ENCODE measurements at places on chromosomes 3 and 15.

DNA sequence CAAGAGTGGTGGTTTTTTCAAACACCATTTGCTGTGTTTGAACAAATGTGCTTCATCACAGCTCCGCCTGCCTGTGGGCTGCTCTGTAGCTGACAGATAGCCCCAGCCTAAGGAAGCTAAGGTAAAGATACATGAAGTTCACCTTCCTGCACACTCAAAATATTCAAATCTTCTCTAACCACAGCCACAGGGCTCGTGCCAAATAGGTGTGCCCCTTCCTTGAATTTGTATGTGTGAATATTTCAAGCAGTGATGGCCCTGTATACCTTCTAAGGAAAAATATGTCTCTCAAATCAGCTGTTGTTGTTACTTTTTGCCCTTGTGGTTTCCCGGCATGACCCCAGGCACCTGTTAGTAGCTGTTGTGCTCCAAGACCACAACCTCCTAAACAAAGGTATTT, 92.8 kb downstream of the CCNL1 start:
- peak; percentile 37 for DNase-seq

- no peak for DNase-seq
Measured at GRCh38 chr3:106294121-106294520, 425.3 kb upstream of the CBLB start.

GRCh38 chr3:102936511-102937045, 501.8 kb downstream of the ZPLD1 start:
- no peak for DNase-seq

DNA sequence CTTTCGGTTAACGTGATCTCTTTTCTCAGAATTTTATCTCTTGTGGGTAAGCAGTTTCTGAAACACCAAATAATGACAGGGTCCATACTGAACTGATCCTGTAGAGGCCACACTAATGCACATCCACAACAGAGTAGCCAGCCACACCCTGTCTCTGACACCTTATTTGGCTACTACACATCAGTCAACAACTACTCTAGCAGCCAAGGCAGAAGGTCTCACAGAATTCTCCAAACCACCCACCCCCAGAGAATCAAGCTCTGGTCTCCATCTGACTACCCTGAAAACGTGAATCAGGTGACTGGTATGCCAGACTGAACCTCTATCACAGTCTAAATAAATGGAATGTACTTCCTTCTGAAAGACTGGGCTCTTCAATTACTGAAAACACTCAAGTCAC, 38.0 kb downstream of the EDC3 start:
- DNase-seq: no peak

DNA sequence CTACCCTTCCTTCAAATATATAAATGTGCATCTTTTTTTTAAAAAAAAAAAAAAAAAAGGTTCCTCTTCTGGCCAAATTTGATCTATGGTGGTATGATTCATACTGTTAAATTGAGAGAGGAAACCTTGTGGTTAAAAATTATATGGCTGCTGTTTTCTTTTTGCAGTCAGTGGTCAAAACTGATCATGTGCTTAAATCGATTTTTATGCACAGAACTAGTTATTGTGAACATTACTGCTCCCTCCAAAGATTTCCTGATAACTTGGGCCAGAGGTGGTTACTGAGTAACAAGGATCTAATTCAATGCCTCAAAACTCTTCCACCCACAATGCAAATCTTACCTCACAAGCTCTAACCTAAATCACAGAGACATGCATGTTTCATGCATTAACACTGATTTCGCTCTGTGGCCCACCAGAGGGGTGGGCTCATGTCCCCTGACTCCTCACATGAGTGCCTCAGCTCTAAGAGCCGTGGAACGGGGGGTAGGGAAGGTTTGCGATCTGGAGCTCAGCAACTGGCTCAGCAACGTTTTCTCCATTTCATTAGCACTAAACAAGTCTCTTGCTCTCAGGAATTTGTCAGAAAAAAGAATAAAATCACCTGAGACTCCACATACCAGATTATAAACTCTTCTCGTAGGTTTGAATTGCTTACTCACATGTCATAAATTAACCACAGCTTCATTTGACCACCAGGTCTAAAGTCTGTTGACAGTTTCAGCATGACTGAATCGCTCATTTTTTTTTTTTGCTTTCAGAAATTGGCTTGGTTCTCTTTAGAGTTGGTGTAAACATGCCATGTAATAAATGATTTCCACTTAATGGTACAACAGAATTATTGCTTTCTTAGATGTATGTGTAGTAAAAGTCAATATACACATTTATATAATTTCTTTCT, 280.4 kb downstream of the CD47 start:
- DNase-seq: no peak

GRCh38 chr3:11651477-11651876, 7.8 kb upstream of the VGLL4 start:
- DNase-seq: no peak

DNA sequence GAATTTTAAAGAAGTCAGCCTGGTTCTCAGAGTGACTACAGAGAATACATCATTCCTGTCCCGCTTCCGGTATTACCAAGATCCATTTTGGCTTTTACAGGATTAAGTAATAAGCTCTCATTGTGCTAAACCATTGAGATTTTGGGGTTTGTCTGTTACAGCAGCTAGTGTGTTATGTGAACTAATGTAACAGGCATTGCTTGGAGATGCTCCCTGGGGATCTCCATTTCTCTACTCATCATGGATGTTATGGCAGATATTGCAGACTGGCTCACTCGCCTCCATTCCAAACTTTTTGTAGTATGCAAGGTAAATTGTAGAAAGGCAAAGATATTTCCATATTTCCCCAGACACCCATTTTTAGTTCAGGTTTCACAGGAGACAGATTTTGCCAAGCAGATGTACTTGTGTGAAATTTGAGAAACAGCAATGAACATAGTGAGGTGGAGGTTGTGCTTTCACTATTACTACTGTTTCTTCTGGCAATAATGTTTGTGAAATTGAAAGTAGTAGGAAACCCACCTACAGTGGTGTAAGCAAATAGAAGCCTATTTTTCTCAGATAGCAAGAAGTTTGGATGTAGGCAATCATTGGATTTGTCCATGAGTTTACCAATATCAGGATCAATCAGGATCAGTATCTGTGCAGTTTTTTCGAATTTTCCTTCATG, 177.1 kb upstream of the GALNT15 start:
- no peak for DNase-seq

- DNase-seq: no peak
Measured at GRCh38 chr3:134366928-134367811, 7.1 kb downstream of the AMOTL2 start.

GRCh38 chr3:15161133-15161532, 44.9 kb upstream of the CAPN7 start:
- DNase-seq: no peak

DNA sequence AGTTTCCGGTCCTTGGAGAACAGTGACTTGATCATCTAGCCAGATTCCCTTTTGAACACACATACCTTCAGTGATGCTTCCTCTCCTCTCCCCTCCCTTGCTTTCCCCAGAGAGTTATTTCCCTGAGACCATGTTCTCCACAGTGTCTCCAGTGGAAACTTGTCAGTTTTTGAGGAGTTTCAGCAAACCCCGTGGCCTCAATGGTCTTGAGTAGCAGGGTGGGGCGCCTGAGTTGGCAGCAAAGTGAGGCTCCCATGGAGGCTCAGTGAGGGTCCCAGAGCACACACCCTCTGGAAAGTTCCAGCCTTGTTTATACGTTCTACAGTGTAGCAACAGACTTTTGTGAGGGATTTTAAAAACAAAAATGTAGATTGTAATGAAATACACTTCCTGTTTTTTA, 135.1 kb downstream of the LRRC28 start:
- DNase-seq: no peak

GRCh38 chr15:34999906-35000305, 11.8 kb upstream of the ZNF770 start:
- DNase-seq: no peak

- DNase-seq: no peak
Measured at GRCh38 chr3:38487323-38487722, 8.8 kb upstream of the EXOG start.

DNA sequence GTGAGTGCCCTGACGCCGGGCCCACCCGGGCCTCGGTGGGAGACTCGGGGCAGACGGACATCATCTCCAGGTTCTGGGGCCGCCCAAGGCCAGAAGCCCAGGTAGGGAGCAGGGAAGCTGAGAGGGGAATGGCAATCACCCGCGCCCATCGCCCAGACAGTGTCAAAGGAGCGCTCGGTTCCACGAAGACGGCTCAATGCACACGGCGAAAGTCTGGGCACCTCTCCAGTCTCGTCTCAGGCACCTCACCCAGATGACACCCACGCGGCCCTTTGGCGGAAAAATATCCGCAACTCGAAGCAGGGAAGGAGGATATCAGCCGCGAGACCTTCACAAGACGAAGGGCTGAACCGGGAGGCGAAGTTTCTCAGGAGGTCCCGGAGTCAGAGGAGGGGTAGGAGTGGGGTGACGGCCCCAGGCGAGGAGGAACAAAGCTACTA, 916 bp downstream of the IL17RD start:
- DNase-seq: no peak

DNA sequence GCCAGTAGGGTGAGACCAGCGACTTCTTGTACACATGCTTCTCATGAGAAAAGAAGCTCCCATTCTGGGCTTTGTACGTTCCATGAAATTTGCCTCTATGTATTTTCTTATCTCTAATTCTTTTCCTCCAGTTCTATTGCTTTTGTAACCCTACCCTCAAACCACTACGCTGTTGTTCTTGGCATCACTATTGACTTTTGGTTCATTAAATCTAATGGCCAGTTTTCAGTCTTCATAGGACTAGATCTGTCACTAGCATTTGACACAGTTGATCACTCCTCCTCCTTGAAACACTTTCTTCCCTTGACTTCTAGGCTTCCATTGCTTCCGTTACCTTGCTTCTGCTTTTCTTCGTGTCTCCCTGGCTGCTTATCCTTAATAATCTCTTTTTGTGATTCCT, 121.7 kb upstream of the GOLGA6L4 start:
- no peak for DNase-seq

- DNase-seq: no peak
Measured at GRCh38 chr3:136932523-136932922, 25.3 kb upstream of the IL20RB start.

DNA sequence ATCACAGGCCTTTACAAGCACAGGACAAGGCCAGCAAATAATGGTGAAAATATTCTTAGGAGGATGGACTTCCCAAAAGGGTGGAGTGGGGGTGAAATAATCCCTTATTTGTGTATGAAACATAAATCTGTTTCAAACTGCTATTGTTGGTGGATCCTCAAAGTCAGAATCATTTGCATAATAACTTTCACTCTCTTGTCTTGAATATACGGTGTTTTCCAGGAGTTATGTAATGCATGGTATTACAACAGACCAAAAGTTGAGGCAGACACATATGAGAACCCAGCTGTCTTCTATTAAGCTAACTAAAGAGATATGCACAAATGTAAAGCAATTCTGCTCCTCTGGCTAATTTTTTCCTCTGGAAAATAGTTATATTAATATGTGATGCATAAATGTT, 57.7 kb downstream of the PRTG start:
- no peak for DNase-seq

- no peak for DNase-seq
Measured at GRCh38 chr15:40258544-40258943, 19.7 kb downstream of the PAK6 start.

DNA sequence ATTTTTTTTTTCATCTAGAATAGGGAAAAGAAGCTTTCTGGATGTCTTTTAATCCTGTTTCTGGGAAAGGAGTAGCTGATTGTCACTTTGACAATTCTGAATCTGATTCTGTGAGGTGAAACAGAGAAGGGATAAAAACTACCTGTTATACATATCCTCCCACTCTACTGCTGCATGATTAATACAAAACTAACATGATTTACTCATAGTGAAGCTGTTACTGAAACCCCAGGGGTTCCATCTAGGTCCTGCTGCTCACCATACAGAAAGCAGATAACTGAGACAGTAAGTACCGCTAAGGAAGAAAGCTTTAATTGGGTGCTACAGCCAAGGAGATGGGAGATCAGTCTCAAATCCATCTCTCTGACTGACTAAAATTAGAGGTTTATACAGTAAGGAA, 610.9 kb upstream of the ALCAM start:
- DNase-seq: no peak

GRCh38 chr15:81947548-81947947, 98.3 kb downstream of the MEX3B start:
- no peak for DNase-seq

DNA sequence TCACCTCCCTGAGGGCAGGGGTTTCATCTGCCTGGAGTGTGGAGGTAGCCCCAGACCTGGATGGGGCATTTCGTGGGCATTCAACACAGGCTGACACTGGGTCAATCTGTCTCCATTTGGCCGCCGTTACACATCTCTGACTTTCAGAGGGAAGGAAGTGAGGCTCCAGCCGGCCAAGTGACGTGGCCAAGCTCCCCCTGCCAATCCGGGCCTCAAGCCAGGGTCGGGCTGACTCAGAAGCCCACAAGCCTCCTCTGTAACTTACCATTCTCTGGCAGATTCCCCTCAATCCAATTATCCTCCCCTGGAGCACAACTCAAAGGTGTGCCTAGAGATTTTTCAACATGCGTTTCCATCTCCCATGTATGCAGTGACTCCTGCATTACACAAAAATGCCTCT, 227.6 kb downstream of the KLF13 start:
- no peak for DNase-seq

- no peak for DNase-seq
Measured at GRCh38 chr3:128176276-128176833, 23.1 kb downstream of the EEFSEC start.

GRCh38 chr15:40247406-40247971, 8.6 kb downstream of the PAK6 start:
- no peak for DNase-seq

GRCh38 chr3:13781417-13781816, 98.5 kb downstream of the WNT7A start:
- DNase-seq: no peak

DNA sequence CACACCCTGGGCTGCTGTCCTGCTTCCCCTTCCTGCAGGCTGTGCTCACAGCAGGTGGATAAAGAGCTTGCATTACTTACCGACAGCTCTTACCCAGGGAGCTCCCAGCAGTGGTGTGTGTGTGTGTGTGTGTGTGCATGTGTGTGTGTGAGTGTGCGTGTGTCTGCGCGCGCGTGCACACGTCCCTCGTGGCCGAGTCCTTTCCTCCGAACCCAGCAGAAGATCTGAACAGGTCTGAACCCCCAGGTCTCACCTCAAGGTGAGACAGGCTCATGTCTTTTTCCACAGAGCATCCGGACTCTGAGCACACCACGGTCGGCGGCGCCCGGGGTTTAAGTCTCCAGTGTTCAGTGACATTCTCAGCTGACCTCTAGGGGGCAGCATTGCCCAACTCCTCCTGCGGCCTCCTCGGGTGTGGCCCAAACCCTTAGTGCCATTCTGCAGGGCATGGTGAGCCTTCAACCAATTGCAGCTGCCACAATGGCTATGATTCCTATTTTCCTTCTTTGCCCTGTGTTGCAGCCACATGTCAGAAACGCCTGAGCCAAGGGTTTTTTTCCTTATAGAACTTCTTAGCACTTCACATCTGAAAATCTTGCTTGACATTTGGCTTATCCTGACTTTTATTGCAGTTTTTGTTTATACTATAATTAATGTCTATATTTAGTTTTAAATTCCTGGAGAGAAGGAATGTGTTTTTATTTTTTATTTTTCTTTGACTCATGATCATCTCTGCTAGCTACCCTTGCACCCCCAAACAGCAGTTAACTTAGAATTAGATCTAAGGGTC, 64.1 kb upstream of the KLHL25 start:
- peak; percentile 71 for DNase-seq

GRCh38 chr15:39272901-39273300, 308.0 kb upstream of the THBS1 start:
- no peak for DNase-seq
